Omental fat pad (tissue), 4 donors: ENCODE measurements at places on chromosomes 7 and 10.

GRCh38 chr10:122140941-122141623 lies 130.0 kb upstream of the BTBD16 start:
- peak; percentile 85 for DNase-seq

- no peak for DNase-seq
These were observed 20.6 kb downstream of the EDRF1 start for GRCh38 chr10:125739994-125740679.

DNA sequence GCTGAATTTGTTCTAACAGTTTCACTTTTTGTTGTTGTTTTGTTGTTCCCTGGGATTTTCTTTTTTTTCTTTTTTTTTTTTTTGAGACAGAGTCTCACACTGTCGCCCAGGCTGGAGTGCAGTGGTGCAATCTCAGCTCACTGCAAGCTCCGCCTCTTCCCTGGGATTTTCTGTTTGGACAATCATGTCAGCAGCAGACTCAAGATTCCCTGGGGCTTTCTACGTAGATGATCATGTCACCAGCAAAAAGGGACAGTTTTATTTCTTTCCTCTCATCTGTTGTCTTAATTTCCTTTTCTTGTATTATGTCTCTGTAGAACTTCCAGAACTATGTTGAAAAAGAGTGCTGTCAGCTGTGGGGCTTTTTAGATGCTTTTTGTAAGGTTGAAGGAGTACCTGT lies 241.4 kb downstream of the TNS3 start:
- DNase-seq: no peak

- DNase-seq: no peak
These were observed 66.8 kb downstream of the MKI67 start for GRCh38 chr10:128059266-128059981.

DNA sequence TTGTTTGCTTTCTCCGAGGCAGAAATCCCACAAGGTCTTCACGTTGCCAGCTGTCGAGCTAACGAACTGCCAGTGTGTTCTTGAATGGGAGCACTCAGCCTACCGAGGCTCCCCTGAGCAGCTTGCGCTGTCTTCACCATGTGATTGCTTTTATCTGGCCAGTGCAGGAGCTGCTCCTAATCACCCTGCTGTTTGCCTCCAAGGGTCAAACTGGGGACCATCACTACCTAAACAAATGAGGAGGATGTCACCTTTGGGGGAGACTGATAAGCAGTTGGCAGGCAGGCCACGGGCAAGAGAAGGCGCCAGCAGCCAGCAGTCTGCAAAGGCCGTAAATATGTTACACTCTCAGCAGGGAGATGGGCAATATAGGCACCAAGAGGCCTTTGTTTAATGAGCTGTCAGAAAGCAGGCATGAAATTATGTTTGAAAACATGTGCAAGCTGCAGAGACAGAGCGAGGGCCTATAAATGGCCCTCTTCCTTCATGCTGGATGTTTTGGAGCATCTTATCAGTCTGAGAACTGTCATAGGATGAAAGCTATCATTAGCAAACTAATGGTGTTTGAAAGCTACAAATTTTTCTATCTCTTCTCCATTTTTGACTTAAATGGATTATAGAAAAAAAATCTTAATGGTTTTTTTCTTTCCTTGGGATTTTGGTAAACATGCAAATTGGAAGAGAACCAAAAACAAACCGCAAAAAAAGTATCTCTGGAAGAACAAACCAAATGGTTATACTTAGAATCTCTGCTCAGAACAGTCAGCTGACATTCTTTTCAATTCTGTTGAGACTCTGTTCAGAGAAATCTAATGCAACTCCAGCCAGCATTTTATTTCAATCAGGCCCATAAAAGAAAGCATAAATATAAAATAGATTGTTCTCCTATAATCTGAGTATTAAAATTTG lies 267.3 kb upstream of the NPVF start:
- DNase-seq: no peak

DNA sequence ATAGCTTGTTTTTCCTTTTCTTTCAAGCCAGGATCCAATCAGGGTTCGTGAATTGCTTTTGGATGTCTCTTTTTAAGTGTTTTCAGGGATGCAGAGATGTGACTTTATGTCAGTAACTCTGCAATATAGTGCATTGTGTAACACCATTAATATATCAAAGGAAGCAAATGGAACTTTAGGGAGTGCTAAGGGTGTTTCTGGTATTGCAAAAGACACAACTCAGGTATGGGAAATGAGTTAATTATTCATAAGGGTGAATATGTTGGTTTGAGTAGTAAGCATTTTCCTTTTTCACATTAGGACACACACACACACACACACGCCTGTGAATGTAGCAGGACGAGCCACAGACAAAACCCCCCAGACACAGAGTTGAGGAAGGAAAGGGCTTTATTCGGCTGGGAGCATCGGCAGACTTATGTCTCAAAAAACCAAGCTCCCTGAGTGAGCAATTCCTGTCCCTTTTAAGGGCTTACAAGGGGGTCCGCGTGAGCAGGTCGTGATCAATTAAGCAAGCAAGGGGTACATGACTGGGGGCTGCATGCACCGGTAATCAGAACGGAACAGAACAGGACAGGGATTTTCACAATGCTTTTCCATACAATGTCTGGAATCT lies 31.8 kb upstream of the GSDME start:
- DNase-seq: no peak

DNA sequence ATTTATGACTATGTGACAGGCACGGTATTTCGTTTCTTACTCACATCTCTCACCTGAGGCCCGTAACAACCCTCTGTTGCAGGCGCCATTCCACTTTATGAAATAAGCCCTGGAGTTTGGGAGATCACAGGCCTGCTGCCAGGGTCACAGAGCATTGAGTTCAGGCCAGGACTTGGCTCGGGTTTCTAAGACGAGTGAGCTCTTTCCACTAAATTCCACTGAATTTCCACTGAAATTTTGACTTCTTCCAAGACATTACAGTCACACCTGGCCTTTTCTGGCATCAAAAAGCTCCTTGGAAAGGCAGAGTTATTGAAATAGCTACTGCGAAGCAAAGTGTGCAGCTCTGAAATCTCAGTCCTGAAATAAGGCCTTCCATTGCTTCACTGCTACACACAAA lies 282.8 kb upstream of the MGMT start:
- DNase-seq: no peak

- DNase-seq: no peak
These were observed 59.4 kb upstream of the MRLN start for GRCh38 chr10:59812519-59813122.

DNA sequence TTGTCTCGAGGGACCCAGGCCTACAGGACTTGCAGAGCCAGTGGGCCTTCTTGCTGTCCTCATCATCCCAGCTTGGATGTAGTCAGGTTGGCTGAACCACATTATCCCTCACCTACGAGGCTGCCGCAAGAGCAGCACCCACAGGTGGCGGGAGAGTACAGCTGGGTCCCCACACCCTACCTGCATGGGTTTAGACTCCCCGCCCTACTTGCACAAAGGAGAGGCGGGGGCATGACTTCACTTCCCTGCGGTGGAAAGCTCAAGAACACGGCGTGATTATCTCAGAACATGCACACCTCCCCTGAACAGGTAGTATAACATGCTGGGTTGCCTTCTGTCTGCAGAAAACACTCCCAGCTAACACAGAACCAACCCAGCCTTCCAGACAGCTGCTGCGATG lies 57.5 kb downstream of the CTBP2 start:
- DNase-seq: no peak

DNA sequence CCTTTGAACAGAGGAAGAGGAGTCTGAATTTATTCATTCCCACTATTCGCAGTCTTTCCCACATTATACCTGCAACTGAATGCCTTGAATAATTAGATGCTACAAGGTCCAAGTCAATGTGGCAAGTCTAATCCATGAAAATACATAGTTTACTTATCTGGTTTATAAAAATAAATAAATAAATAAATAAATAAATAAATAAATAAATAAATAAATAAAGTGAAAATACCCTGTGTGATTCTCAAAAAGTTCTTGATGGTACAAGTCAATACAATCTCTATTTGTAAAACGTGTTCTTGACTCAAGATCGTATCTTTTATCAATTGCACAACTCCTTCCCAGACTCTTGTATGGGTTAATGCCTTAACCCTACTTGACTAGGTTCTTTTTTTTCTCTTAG lies 417.7 kb downstream of the ZWINT start:
- no peak for DNase-seq

DNA sequence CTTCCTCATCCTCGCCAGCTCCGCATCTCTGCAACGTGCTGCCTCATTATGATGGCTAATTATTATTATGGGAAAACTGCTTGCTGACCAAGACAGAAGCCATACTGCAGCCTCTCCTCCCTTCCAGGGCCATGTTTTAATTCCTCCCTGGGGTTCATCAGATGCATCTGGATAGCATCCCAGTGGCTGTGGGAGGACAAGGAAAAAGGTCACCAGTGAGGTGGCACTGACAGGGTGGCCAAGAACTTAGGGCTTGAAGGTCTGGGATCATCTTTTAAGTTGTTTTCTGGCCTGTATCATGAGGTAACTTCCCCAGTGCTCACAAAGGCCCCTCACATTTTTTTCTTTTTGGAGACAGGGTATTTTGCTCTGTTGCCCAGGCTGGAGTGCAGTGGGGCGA lies 39.6 kb downstream of the KCNH2 start:
- DNase-seq: no peak

GRCh38 chr7:143408252-143408685 lies 387 bp downstream of the EPHA1 start:
- DNase-seq: no peak

GRCh38 chr7:157700231-157701005 lies 363.6 kb downstream of the DNAJB6 start:
- no peak for DNase-seq

GRCh38 chr10:48494073-48494472 lies 110.8 kb downstream of the ARHGAP22 start:
- DNase-seq: no peak

GRCh38 chr7:138008019-138008587 lies 6.2 kb upstream of the CREB3L2 start:
- no peak for DNase-seq

DNA sequence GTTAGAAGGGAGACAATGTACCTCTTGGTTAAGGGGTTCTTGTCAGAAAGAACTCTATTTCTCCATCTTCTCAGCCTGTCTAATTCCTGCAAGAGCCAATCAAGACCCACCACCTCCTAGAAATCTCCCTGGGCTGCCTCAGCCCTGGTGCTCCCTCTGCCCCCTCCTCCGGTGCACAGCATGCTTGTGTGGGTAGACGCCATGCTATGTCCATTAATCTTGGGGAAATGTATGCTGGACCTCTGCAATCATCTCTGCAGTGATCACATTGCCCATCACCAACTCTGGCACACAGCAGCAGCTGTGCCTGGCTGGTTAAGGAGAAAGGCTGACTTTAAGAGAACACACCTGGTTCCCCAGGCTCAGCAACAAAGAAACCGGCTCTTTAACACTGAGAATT lies 37.3 kb downstream of the SH3PXD2A start:
- DNase-seq: no peak

DNA sequence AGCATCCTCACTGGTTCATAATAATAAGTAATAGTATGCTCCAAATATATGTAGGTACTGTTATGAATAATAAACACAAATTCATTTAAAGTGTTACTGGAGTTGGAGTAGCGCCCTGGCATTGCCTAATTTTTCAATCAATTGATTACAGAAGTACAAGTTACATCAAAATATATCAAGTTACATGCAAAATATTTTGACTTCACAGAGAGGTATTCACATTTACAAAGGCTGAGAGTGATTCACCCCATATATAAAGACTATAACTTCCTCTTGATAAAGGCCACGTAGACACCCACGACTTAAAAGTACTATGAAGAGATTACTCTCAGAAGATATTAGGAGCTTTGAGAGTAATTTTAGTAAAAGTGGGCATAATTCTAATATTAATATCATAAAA lies 13.6 kb upstream of the COL17A1 start:
- DNase-seq: no peak

- no peak for DNase-seq
These were observed 70.8 kb downstream of the LRRC17 start for GRCh38 chr7:102983602-102984001.

DNA sequence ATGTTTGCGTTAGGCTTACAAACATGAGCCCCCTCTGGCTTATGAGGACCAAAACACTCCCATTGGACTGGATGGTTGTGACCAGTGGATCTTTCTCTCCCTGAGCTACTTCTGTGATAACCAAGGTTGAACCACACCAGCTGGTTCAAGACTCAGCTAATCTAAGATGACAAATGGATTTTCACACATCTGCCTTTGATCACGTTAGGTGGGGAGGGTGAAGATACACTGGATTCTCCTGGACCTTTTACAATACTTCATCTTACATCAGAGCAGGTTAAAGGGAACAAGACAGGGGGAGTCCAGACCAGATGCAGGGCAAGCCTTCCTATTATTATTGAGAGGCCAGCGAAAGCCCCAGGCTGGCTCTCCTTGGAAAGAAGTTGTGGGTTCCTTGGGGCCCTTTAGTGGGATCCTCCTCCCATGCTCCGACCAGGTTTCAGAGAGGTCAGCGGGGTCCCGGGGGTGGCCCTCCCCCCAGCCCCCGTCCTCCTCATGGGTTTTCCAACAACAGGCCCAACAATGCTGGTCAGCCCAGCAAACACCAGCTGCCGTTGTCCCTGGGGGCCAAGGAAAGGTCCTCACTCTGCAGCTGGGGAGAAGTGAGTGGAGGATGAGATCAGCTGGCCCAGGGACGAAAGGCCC lies 2.8 kb downstream of the GFRA1 start:
- no peak for DNase-seq

GRCh38 chr7:66239467-66239856 lies 34.3 kb downstream of the TPST1 start:
- DNase-seq: no peak

GRCh38 chr10:12348870-12349628 lies at the start of gene CAMK1D:
CAMK1D (plus strand) TSS chr10:12349547.
- no peak for DNase-seq
